ENCODE measurements at places on chromosomes 11 and 22.
A peak's percentile ranks its signal among the peaks of the same experiment; 100 is the strongest.

DNA sequence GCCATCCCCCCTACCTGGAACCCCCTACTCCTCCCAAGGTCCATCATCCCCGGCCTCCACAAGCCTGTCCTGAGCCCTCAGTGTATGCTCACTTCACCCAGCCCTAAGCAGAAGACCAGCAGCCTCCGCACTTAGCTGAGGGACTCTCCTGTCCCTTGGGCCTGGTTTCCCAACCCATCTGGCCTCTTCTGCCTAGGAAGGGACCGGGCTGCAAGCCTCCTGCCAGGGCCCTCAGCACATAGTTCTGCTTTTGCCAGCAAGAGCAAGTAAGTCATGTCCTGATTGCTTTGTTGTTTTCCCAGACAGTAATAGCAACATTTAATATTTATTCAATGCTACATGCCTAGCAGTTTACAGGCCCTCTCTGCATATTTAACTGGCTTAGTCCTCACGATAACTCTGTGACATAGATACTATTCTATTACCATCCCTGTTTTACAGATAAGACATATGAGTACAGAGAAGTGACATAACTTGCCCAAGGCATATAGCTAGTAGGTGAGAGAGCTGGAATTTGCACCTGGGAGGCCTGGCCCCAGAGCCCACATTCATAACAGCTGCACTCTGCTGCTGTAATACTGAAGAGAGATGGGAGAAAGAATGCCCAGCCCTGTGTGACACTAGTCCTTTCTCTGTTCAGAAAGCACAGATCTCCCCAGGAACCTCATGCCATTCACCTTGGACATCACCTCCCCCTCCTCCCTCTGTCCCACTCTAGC is 139.2 kb downstream of the PARVA start:
- no peak for DNase-seq

GRCh38 chr11:33248416-33248971 is 8.7 kb upstream of the HIPK3 start:
- DNase-seq: no peak

DNA sequence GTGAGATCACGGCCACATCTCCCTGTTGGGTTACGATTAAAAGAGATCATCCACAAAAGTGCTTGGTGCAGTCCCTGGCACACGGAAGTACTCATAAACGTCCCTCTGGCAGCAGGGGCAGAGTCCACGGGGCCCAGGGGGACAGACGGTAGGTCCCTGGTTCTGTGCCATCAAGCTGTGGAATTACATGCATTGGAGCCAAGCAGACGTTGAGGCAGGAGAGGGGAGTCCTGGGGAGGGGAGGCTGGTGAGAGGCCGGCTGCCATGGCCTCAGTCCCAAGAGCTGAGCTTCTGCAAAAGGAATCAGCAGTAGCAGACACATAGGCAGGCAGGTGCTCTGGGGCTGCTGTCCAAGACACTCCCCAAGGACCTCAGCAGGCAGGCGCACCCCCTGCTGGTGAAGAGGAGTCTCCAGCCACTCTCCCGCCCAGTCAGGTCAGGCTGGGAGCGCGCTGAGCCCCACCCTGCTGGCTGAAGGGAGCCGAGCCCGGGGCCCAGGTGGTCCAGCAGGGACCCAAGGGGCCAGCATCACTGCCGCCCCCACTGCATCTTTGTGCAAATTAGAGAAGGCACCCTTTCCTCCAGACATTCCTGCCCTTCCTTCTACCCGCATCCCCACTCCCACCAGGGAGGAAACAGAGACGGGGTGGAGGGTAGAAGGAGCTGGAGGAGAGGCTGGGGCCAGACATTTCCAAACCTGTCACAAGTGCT is 7.6 kb upstream of the KCTD17 start:
- DNase-seq: peak; percentile 80

DNA sequence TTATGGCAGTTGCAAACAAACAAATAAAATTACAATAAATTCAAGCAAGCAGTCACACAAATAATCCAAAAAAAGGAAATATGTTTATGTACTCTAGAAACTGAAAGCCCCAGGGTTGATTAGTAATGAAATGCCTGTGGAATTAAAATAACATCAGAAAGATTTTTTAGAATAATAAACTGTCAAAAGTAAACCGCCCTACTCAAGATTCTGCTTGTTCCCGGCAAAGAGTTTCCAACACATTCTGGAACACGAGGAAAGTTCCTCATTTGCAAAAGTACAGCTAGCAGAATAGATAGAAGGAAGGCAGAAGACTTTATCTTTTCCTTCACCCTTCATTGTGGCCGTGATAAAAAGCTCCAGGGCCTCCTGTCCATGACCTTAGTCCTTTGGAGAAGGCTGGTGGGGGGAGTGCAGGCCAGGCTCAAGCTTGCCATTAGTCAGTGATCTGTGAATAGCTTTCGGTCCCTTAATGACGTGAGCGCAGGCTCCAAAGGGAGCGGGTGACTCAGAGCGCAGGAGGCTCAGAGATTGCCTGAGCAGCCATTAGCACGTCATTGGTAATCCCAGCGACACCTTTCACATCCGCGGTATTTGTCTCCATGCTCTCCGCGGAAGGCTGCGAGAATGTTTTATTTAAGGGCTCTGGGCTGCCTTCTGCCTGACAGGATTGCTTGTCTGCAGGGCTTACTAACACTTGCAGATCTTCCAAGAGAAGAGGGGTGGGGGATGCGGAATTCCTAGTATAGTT is 458.3 kb downstream of the METTL15 start:
- DNase-seq: no peak

GRCh38 chr11:16741473-16741872 is 3.0 kb downstream of the C11orf58 start:
- DNase-seq: no peak

DNA sequence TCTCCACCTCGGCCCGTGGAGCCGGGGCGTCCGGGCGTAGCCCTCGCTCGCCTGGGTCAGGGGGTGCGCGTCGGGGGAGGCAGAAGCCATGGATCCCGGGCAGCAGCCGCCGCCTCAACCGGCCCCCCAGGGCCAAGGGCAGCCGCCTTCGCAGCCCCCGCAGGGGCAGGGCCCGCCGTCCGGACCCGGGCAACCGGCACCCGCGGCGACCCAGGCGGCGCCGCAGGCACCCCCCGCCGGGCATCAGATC is 439 bp downstream of the YAP1 start:
- DNase-seq: no peak

- no peak for DNase-seq
Measured at GRCh38 chr11:120515186-120515723, 3.7 kb downstream of the GRIK4 start.

GRCh38 chr22:41899110-41899509 is 15.8 kb downstream of the SHISA8 start:
- DNase-seq: no peak

DNA sequence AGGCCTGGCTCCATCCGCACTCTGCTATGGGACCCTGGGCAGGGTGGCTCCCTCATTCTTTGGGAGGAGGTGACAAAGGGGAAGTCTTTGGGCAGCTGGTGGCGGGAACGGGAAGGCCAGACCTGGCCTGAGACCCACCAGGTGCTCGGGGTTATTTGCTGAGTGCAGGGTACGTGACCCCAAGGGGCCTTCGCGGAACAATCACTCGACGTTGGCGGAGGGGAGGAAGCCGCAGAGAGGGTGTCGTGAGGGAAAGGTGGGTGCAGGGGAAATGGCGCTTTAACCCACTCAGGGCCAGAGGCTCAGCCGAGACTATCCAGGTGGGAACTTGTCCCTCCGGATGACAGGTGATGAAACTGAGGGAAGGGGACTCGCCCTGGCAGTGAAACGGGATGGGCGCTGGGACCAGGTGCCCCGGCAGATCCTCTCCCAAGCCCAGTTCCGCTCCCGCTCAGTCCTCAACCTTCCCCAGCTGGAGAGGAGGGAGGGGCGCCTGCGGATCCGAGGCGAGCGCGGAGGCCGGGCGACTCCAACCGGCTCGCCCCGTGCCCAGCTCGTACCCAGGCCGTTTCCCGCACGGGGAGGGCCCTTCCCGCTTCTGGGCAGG is 911 bp downstream of the A4GALT start:
- no peak for DNase-seq

GRCh38 chr11:34652191-34652973 is 31.5 kb downstream of the EHF start:
- peak; percentile 37 for DNase-seq

- DNase-seq: no peak
Measured at GRCh38 chr11:8323161-8323935, 59.7 kb upstream of the LMO1 start.

- no peak for DNase-seq
Measured at GRCh38 chr11:77003963-77004362, 30.2 kb upstream of the B3GNT6 start.

DNA sequence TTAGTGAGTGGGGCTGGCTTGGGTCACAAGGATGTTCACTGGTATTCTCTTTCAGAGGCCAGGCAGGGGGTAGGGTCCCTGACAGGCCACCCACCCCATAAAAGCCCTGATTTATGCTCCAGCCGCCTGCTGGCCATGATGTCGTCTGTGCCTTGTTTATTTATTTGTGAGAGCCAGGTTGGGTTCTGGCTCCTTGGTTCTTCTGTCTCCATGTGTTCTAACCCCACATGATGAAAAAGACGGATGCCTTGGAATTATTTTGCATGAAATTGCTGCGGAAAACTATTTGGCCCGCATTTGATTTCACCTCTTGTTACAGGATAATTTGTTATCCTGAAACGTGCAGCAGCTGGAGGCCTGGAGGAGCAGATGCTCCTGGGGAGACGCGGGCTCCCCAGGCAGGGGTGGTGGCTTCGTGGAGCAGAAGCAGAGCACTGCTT is 46.3 kb upstream of the WNT11 start:
- DNase-seq: no peak

DNA sequence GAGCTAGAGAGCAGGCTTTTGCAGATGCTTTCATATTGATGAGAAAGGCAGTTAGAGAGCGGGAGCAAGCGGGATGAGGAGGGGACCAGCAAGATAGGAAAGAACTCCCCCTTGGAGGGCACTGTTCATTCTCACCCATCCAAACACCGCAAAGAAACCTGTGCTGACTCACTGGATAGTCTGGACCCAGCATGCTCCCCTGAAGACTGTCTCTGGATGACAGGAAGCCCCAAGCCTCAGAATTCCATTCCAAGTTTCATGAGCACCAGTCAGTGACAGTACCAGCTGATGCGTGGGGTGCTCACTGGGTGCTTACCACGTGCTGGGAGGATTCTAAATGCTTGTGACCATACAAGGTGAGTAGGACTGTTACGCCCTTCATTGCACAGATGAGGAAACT is 34.2 kb downstream of the MICAL3 start:
- no peak for DNase-seq

DNA sequence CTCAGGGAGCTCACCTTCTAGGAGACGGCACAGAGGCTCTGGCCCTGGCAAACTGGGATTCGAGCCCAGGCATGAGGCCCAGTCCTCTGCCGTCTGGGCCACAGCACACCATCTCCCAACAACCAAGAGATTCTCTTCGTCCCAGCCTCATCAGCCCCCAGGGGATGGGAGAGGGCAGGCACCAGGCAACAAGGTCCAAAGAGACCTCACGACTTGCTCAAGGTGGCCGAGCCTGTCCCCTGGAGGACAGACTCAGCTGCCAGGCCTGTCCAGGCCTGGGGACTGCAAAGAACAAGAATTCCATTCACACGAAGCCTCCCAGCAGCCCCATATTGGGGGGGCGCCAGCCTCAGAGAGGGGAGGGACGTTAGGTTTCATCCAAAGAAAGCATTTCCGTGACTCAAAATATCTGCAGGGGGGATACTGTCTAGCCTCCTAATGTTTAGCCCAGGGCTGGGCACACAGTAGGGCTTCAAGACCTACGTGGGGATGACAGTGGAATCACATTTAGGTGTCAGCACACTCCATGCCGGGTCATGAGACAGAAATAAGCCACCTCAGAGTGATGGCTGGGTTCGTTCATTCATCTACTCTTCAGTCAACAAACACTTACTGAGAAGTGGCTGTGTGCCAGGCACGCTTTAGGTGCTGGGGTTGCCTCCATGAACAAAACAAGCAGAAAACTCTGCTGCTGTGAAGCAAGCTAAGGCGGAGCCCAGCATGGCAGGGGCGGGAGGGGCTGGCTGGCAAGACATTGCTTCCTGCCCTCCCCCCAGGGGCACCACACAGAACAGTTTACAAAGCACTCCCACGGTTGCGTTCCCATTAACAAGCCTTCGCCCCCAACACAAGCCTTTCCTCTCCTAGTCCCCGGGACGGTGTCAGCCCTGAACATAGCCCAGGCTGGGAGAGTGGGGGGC is 1.2 kb downstream of the CARNS1 start:
- DNase-seq: no peak

DNA sequence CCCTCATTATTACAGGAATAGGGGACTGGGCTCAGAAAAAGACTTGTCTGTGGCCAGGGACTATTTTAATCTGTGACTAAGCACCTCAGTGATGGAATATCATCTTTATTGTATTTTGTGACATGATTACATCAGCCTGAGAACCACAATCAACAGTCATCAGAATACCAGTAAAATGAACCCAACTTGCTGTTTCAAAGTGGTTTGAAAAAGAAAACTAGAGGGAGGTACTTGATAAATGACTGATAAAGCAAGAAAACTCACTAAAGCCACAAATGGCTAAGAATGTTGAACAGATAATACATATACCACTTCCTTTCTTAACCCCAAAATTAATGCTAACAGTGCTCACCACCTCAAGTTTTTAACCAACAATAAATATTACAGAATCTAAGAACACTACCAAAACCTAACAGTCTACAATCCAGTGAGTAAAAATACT is 155.7 kb downstream of the ATG16L2 start:
- DNase-seq: no peak

DNA sequence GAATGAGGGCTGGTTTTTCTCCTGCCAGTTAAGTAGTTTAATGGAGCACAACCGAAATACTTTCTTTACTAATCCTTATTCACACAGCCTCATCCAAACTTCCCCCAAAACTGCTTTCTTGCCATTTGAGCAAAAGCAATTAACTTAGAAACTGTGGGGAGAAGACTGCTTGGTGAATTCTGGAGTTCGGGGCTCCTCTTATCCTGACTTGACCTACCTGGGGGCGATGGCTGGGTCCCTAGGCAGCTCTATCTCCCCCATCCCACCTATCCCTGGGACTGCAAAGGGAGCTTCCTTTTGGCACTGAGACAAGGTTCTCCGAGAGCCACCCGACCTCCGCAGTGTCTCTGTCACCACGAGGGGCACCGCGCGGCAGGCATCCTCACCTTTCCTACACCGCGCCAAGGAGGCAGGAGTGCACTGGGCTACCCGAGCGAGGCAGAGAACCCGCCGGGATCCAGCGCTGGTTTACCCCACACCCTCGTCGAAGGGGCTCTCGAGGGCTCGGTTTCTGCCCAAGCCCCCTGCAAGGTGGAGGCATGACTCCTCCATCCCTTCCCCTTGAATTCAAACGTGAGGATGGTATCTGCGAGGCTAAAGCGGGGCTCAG is 759 bp downstream of the DESI1 start:
- peak; percentile 49 for DNase-seq

DNA sequence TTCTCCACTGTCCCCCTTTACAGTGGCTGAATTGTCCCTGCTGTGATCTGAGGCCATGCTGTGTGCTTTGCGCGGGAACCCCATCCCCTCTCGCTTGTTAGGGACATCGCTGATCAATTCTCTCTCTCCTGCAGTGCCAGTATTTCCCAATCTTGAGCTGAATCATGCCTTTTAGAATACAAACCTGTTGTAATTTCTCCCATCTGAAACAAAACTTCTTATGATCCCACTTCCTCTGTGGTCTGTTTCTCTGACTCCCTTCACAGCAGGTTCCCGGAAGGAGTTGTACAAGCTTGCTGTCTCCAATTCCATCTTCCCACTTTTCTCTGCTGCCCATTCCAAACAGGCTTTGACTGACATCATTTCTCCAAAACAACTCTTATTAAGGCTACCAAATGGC is 16.8 kb downstream of the ADAMTS15 start:
- no peak for DNase-seq

GRCh38 chr11:47185305-47186075 is 744 bp downstream of the PACSIN3 start:
- no peak for DNase-seq
